Activated T-helper 2 cell treated with anti-CD3 and anti-CD28 coated beads, Interferon-gamma antibody, Interleukin-2, Interleukin-4, amounts not matched to agents 10 μg/mL and 5 μg/mL and 100 μg/mL, durations not matched to agents 14 hours and 24 hours and 36 hours (primary cell): ENCODE measurements at places on chromosomes 1 and 21. TPM values are rescaled to one million over a fixed set of nuclear protein-coding genes. Genes with fewer than 3 reads are reported as not detected.

GRCh38 chr1:160758521-160758920 is 19.5 kb downstream of the SLAMF7 start:
- DNase-seq, result no peak

- DNase-seq, result no peak
Observed at GRCh38 chr21:40381111-40381510, 465.8 kb downstream of the DSCAM start.

DNA sequence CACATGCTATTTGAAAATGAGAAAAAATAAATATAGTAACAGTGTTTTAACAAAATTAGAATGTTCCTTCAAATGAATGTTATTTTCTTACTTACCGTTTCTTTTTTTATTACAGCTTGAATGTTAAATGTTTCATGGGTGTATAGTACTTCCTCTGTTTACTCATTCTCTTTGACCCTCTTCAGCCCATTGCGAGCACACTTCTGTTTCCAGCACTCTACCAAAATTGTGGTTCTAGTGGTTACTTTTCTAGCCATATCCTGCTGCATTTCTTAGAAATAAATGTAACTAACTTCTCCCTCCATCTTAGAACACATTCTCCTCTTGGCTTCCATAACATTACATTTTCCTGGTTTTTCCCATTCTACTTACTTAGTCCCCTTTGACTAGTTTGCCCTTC is 190.0 kb upstream of the C1orf105 start:
- no peak for DNase-seq

The OPTC gene
- total RNA-seq, result not detected in 2 replicates
